Memory B cell (primary cell): ENCODE measurements at places on chromosomes 3 and 15.

DNA sequence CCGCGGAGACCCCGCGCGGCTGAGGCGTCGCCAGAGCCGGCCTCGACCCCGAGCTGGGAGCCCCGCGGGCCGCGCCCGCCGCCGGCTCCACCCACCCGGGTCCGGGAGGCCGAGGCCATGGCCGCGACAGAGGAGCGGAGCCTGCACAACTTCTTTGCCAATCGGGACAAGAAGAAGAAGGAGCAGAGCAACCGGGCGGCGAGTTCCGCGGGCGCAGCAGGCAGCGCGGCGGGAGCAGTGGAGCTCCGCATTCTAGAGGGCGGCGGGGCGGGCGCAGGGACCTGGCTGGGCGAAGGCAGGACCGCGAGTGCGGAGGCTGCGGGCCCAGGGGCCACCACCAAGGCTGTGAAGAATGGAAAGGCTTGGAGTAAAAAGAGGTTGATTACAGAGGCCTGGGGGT, 37.6 kb upstream of the EPHA6 start:
- no peak for DNase-seq

- no peak for DNase-seq
These were observed 10.5 kb upstream of the PRR23E start for GRCh38 chr3:127182431-127182830.

GRCh38 chr3:38370149-38370548, 23.6 kb downstream of the XYLB start:
- no peak for DNase-seq

GRCh38 chr3:6182909-6183308, 678.0 kb upstream of the GRM7 start:
- no peak for DNase-seq

DNA sequence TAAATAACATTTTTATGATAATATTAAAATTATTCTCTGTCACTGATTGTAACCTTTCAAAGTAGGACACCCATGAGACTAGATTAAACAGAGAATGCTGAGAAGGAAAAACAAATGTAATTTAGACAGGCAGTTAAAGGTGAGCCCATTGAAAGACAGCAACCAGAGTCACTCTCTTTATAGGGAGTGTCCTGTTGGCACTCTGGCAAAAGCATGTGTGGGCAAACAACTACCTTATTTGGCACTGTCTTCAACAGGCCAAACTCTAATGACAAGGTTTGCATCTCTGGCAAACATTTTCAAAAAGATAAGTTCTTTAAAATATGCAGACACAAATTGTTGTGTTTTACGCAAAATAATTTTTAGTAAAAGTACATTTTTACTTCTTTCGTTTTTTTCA, 29.8 kb downstream of the NFKBIZ start:
- no peak for DNase-seq

DNA sequence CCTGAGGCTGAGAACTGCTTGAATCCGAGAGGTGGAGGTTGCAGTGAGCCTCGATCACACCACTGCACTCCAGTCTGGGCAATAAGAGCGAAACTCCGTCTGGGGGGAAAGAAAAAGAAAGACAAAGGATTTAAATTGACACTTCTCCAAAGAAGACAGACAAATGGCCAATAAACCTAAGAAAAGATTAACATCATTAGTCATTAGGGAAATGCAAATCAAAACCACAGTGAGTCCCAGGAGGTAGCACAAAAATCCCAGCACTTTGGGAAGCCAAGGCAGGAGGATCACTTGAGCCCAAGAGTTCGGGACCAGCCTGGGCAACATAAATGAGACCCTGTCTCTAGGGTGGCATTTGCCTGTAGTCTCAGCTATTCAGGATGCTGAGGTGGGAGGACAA, 12.6 kb downstream of the CLPX start:
- DNase-seq = no peak

DNA sequence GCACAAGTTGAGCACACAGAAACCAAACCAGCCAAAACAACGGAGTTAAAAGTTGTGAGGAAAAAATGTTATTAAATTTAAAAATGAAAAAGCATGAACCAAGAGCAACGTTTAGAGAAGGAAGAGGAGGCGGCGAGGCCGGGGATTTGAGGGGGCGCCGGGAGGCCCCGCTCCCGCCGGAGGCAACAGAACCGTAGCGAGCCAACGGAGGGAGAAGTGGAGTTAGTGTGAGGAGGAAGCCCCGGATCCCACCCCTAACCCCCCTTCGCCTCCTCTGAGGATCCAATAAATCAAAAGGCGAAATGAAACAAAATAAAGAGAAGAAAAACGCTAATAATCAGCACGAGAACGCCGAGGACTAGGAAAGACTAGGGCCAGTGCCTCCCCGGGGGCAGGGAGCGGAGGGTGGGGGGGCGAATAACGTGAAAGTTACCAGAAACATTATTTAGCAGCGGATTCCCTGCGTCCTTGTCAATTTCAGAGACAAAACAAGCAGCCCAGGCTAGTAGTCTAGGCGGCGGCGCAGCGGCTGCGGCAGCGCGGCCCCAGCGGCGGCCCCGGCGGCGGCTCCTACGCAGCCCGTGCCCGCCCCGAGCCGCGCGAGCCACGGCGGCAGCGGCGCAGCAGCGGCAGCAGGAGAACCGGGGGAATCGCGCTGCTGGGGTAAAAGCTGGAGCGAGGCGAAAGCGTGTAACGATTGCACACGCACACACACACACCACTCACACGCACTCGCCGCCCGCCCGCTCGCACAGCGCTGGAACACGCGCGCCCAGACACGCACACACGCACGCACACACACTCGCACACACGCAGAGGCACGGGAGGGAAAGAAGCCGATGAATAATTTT, 1.7 kb downstream of the MEIS2 start:
- DNase-seq = no peak
